DMS 273 treated with DMSO at 0.1 percent for 48 hours (cell line): ENCODE measurements at places on chromosomes 16 and 17.

DNA sequence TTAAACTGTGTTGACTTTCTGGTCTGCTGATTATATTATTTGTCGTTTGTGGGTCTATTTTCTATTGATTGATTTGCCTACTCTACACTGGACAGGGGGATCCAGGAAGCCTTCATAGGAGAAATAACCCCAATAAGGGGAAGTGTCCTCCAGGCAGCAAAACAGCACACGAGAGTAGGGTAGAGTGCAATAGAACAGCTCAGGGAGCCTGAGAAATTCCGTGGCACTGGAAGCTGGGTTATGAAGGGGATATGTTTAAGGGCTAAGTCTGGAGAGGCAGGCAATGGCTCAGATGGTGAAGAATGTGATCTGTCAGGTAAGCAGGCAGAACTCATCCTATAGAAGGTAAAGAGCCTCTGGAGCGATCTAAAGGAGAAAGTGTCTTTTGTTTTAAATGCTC is 20.9 kb downstream of the GP2 start:
- DNase-seq, result no peak

GRCh38 chr16:82302042-82302727 is 132.2 kb upstream of the MPHOSPH6 start:
- DNase-seq, result no peak

DNA sequence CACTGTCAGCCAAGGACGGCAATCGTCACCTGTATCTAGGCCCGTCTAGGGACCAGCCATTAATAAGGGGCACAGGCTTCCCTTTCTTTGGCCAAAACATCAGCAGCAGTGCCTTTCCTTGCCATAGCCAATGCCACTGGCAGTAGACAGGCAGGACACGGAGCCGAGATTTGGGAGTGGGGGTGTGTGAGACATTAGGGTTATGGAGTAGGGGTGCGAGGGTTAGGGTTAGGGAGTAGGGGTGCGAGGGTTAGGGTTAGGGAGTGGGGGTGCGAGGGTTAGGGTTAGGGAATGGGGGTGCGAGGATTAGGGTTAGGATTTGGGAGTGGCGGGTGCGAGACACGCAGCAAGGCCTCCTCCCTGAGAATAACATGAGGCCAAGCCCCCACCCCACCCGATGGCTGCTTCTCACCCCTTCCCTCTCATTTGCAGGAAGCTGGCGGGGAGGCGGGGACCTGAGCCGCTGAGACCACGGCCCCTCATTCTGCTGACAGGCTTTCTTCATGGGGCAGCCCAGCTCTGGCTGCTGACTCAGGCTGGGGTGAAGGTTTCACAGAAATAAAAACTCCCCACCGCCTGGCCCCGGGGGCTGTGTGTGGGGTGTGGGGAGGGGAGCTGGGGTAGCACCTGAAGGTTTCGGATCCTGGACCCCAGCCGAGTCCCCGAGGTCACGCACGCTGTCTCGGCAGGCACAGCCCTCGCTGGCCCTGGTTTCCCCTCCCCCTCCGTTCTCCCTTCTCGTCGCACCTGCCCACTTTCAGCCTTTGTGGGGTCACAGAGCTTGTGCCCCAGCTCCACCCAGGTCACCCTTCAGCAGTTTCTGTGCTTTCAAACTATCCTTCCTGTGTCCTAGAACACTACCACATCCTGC is 93.8 kb downstream of the PGS1 start:
- DNase-seq, result no peak

- DNase-seq, result no peak
Measured at GRCh38 chr17:77858291-77859034, 100.0 kb upstream of the TNRC6C start.

DNA sequence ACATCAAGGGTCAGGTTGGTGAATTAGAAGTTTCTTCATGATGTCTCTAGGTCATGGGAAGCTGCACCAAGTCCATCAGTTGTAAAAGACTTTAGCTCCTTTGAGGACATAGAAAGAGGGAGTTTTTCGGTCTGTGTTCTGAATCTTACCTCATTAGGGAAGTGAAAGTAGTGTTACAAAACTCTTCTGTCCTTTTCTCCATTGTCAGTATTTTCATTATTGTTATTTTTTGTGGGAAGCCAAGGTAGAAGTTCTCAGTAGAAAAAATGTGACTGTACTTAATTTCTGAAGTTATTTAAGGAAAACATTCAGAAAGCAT is 24.2 kb downstream of the MAP3K3 start:
- DNase-seq, result no peak

GRCh38 chr17:60102632-60103096 is 23.9 kb upstream of the HEATR6 start:
- DNase-seq, result no peak

GRCh38 chr16:14106457-14106856 is 35.3 kb downstream of the MRTFB start:
- no peak for DNase-seq

DNA sequence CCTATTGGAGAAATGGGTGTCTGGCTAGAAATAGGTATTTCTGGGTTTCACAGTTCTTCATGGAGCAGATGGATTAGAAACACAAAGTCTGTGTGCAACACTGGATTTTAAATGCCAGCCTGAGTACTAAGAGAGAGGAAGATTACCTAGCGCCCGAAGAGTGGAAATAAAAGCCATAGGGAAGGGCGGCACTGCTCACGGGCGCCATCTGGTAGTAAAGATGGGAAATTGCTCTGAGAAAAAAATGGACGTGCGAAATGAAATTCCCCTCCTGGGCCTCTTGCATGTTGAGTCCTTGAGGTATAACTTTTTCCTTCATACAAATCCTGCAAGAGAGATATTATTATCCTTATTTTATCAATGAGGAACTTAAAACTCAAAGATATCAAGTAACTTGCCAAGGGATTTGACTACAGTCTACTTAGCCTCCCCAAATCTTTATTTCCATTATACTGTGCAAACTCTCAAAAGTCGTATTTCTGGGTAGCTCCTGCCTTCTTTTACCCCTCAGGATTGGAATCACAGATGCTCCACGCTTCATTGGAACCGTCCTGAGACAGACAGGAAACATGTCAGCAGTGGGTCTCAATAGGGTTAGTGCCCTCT is 72.8 kb downstream of the MMD start:
- DNase-seq, result peak; percentile 35

DNA sequence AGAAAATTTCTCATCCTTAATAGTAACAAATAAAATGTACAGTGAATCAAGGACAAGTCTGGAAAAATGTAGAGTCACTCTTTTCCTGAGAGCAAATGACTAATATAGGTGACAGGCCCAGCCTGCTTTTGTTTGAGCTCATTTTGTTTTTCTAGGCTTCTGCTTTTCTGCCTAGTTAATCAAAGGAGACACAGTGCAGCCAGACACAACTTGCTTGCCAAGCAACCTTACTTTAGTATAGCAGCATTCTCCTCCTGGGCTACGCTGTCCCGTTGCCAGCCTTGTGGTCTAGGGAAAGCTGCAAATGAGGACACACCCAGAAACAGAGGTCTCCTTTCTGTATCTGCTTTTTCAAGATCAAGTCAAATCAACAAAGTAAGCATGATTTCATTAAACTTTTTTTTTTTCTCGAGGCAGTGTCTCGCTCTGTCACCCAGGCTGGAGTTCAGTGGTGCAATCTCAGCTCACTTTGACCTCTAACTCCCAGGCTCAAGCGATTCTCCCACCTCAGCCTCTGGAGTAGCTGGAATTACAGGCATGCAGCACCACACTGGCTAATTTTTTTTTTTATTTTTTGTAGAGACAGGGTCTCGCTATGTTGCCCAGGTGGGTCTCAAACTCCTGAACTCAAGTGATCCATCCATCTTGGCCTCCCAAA is 17.2 kb downstream of the GINS3 start:
- DNase-seq, result no peak

DNA sequence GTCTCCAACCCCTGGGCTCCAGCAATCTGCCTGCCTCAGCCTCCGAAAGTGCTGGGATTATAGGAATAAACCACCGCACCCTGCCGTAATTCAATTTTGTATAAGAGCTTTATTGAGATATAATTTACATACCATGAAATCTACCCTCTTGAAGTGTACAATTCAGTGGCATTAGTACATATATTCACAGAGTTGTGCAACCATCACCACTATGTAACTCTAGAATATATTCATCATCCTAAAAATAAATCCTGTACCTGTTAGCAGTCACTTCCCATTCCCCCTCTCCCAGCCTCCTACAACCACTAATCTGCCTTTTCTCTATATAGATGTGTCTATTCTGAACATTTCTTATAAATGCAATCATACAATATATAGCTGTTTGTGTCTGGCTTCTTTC is 26.1 kb downstream of the TOM1L2 start:
- DNase-seq, result no peak

DNA sequence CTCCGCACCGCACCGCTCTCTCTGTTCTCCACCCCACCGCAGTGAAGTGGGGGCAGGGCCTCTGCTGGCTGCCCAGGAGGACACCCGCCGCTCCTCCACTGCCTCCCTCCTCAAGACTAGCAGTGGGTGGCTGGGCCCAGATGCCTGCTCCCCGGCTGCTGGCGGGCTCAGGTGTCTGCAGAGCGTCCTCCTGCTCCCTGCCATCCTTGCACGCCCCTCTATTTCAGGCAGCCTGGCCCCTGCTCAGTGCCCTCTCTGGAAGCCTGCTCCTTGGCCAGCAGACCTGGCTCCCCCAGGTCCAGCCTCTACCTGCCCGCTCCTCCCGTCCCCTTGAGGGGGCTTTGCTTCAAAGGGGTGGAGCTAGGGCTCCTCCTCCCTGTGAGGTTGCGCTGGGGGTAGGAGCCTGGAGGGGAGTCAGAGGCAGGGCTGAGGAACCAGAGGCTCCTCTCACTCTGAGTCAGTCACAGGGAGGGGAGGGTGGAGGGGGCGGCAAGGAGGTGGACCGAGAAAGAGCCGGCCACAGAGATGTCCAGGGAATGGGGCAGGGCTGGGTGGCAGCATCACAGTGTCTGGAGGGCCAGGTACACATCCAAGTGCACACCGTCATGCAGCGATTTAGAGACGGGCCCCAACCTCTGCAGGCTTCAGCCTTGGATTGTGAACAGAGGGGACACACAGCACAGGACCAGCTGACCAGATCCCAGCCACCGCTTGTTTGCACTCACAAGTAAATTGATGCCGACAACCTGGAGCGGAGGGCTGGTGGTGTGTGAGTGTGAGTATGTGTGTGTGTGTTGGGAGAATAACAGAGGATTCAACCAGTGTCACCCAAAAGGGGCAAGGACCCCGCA is 9.8 kb upstream of the TMEM92 start:
- no peak for DNase-seq

GRCh38 chr16:79988721-79989220 is 388.2 kb upstream of the MAF start:
- no peak for DNase-seq

GRCh38 chr17:27244491-27245223 is 49.3 kb upstream of the WSB1 start:
- no peak for DNase-seq
